ENCODE measurements at places on chromosomes 3 and 15. TPM values are rescaled to one million over a fixed set of nuclear protein-coding genes. Genes with fewer than 3 reads are reported as not detected.

Gene LMAN1L
- total RNA-seq, result not detected

Gene EXD1
- not detected for total RNA-seq

Gene ZNF80
- 0.19 TPM for total RNA-seq

DNA sequence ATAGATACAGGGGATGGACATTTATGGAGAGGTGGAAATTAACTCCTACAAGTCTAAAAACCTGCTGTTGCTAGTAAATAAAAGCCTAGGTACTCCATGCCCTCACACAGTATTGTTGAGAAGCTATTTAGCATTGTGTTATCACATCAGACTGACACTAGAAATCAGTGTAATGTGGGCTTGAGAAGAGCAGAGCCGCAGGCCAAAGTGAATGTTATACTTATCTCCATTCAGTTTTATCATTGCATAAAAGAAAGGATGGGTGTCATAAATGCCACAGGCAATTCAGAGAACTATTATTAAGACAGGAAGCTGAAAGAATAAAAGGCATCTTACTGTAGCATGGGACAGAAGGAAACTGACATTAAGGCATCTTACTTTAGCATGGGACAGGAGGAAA lies 13.7 kb upstream of the ISLR start:
- no peak for DNase-seq

DNA sequence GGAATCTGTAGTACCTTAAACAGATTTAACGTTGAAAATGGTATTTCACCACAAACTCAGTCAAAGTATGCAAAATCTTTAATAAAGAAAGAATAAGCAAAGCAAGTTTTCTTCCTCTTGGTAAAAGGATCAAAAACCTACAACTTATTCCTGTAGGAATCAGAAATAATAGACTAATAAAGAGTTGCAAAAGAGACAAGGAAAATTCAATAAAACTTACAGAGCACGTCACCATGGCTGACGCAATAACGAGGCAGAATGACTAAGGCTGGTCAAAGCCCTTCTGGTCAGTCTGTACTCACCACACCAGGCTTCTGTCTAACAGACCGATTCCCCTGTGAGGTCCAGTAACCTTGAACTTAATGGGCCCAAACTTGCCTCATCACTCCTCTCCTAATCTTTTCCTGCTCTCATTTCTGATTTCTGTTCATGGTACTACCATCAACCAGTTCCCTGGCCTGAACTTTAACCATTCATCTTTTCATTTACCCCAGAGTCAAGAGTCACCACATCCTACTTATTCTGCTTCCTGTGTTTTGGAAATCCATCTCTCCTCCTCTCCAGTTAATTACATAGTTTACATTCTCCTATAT lies 5.0 kb downstream of the MASP1 start:
- DNase-seq, result no peak

- no peak for DNase-seq
These were observed 74.5 kb upstream of the BLM start for GRCh38 chr15:90642464-90643300.

Gene MESD
- 26.1 TPM for total RNA-seq

Gene DNAJA4
- 36.1 TPM for total RNA-seq

DNA sequence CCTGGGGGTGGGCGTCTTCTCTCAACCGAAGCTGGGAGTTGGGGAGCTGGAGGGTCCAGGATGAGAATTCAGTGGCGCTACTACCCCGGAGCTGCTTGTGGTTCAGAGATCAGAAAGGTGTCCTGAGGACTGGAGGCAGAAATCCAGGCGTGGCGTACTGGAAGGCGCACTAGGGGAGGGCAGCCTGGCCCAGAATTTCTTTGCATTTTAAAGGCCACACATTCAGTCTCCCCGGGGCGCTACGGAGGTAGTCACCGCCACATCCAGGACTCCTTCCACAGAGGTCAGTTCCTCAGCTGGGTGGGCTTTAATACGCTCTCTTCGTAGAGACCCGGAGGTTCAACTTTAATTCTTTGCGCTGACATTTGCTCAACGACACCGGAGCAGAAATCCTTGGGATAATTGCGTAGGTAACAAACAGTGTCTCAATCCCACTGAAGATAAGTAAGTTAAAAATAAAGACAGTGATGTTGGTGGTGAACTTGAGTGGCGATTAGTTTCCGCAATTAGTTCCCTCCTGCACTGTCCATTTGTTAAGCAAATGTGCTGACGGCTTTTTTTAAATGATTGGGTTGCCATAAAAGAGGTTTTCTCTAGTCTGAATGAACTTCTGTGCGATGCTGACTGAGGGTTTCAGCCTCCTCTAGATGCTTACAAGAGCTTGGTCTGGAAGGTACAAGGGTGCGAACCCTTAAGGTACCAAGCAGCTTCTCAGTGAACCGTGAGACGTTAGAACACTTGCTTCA lies 535 bp downstream of the MCTP2 start:
- DNase-seq, result no peak

Gene CATSPER2
- 3.2 TPM for total RNA-seq

DNA sequence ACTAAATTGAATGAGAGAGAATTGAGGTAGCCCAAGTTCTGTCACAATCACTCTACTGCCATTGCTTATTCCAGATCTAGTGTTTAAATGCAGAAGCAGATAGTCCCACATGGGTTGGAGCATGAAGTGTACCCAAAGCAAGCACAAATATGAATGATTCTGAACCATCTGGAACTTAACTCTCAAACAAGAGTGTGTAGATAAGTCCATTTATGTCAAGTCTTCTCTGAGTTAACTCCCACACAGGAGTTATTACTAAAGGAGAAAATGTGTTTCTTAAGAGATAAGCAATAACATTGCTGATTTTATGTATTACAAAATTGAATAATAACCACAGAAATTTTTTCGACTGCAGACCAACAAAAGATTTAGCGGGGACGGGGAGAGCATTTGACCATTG lies 33.6 kb downstream of the PAQR9 start:
- DNase-seq, result no peak

- no peak for DNase-seq
These were observed 42.5 kb upstream of the UBE3A start for GRCh38 chr15:25481208-25481859.

DNA sequence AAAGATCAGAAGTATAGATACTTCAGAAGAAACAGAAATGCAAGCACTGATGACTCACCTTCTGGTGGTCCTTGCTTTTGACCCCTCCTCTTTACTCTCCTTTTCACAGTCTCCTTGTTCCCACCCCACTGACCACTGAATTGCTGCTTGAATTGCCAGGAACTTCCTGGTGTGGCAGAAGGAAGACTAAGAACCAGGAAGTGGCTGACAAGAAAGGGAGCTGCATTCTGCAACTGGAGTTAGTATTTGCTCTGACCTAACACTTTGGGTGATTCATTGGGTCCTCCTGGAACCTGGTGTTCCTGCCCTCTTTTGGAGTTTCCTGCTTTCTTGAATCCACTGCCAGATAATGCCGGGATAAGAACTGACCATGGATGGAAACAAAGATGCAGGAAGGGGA lies 23.0 kb downstream of the KY start:
- no peak for DNase-seq

DNA sequence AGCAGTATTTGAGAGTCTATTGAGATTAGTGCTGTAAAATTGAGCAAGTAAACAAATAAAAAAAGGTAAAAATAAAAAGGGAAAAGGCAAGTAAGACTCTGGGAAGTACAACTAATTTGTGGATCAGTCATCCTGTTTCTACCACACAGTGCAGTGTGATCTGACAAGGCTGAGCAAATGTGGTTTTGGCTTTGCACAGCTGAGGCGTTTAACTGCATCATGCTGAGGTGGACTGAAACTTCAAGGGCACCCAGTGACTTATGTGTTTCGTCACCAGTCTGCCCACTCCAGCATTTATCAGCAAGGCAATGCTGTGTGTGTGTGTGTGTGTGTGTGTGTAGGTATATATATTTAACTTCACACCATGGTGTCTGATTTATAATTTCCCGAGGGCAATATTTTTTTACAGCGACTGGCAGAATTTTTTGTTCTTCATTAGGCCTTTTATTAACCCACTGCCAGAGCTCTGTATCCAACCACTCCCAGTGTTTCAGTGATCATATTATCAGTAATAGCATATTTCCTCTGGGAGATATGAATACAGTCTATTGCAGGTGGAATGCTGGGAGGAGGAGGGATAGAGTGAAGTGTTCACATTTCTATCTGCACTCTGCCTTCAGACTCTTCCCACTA lies 131.5 kb upstream of the SATB1 start:
- DNase-seq, result no peak

- no peak for DNase-seq
These were observed 115.7 kb upstream of the CHRM5 start for GRCh38 chr15:33852570-33852969.

DNA sequence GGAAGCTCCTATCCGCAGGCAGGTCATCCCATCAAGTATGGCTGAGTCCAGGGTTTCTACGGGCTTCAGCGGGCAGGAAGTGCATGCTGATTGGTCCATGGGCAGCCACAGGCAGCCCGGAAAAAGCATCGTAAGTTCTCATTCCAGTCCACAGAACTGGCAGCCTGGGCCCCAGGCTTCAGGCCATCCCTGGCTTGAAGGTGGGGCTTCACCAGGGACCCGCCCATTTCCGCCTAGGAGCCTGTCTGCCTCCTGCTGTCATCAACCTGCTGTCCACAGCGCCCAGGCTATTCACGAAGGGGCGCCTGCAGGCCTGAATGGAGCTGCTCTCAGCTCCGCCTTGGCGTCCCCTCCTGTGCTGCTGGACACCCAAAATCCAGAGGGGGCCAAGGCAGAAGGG lies 13.9 kb downstream of the PCYT1A start:
- no peak for DNase-seq
